ENCODE measurements at places on chromosomes 1 and 21. TPM values are rescaled to one million over a fixed set of nuclear protein-coding genes. Genes with fewer than 3 reads are reported as not detected.

GRCh38 chr1:110768605-110769004 is 93.9 kb upstream of the KCNA3 start:
- no peak overlapping the region for H3K4me3 ChIP-seq
- H3K4me1 ChIP-seq, result no peaks in the 10 kb centered on the region
- DNase-seq, result no peak
- H3K36me3 ChIP-seq, result no peaks in the 10 kb centered on the region
- H3K27ac ChIP-seq, result no peak overlapping the region

DNA sequence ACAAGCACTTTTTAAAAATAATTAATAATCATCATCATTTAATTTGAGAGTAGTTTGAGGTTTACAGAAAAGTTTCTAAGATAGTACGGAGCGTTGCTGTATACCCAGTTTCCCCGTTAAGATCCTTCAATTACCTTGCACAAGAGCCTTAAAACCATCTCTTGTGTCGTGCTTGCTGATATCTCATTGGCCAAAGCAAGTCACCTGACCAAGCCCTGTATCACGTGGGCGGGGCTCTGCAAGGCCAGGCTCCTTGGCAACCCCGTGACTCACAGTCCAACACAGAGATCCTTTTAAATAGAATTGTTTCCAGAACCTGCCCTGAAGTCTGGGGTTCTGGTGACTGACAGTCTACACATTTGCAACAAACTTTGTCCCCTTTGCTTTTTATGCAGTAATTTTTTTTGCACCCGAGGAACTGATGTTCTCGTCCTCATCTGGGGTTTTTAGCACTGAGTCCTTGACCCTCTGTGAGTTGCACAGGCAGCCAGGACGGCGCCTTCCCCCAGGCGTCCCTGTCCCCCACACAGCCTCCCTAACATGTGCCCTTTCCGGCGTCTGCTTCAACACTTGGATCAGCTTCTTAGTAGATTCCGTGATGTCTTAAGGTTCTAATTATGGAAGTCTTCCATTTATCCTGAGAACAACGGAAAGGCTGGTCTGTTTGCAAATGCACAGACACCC is 183.3 kb upstream of the TMEM51 start:
- no peak overlapping the region for H3K27ac ChIP-seq
- H3K4me1 ChIP-seq, result no peaks in the 10 kb centered on the region
- H3K4me3 ChIP-seq, result no peak overlapping the region

- H3K36me3 ChIP-seq, result no peaks in the 10 kb centered on the region
- H3K4me3 ChIP-seq, result no peak overlapping the region
- no peaks in the 10 kb centered on the region for H3K27me3 ChIP-seq
- H3K27ac ChIP-seq, result no peak overlapping the region
Measured at GRCh38 chr1:73611681-73612080, 586.3 kb downstream of the LRRIQ3 start.

DNA sequence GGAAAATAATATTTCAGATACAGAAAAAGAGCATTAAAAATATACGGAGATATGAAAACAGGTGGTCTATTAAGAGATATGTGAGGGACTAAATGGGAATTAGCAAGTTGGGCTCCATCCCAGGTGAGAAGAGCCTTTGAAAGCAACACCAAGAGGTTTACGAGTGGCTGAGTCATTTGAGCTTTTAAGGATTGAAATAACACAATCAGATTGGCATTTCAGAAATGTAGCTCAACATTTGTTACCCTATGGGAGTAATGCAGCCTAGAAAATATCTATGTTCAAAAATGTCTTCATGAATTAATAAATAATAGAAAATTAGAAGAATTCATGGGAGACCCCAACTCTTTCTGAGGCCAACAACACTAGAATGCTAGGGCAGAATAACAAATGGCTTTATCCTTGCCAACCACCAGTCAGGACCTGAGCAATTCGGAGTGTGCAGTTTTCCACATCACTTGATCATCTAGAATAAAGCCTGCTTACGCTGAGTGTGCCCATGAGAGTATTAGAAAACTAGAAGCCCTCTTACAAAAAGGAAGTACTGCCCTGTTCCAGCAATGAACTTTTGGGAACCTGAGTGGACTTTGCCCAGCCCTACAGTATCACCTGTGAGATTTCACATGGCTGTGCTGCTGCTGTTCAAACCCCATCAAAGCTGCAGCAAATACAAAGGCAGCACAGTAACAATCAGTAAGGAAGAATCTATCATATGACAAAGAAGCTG is 538.0 kb upstream of the CAMK1G start:
- peak overlapping the region; percentile 29 for H3K27ac ChIP-seq
- DNase-seq, result peak; percentile 87
- H3K36me3 ChIP-seq, result no peaks in the 10 kb centered on the region
- H3K4me1 ChIP-seq, result peaks cover 26% of the 10 kb centered on the region
- no peak overlapping the region for H3K4me3 ChIP-seq
- H3K27me3 ChIP-seq, result no peaks in the 10 kb centered on the region

DNA sequence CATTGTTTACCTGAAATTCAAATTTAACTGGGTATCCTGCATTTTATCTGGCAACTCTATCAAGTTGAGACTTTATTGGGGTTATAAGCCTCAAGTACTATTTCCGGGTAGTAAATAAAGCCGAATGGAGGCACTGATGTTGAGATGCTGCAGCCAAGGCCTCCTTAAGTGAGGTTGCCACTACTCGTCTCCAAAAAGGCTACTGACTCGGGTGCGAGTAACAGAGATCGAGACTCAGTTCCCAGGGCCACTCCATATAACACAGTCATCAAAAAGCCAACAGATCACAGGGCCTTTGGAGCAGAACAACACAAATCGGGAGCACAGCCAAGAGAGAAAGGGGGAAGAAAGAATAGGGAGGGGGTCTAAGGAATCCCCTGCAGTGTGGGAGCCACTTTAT is 524 bp downstream of the COPA start:
- DNase-seq, result no peak
- peak overlapping the region; percentile 75 for H3K4me3 ChIP-seq
- H3K27ac ChIP-seq, result peak overlapping the region; percentile 90
- peaks cover 15% of the 10 kb centered on the region for H3K36me3 ChIP-seq
- H3K27me3 ChIP-seq, result no peaks in the 10 kb centered on the region

- DNase-seq, result no peak
- no peak overlapping the region for H3K27ac ChIP-seq
- no peak overlapping the region for H3K4me3 ChIP-seq
- no peaks in the 10 kb centered on the region for H3K4me1 ChIP-seq
- no peaks in the 10 kb centered on the region for H3K27me3 ChIP-seq
Measured at GRCh38 chr1:160040476-160040875, 8.7 kb upstream of the PIGM start.

Gene FABP3
- total RNA-seq, result not detected

Gene TNFRSF1B
- 28.7 TPM for total RNA-seq

Gene MX2
- total RNA-seq, result 2.3 TPM

Gene TEX38
- not detected for total RNA-seq

Gene MROH7
- 0.66 TPM for total RNA-seq

Data from body of pancreas (tissue), 4 donors.